T-helper 9 cell (primary cell): ENCODE measurements at places on chromosomes 1 and 21.

DNA sequence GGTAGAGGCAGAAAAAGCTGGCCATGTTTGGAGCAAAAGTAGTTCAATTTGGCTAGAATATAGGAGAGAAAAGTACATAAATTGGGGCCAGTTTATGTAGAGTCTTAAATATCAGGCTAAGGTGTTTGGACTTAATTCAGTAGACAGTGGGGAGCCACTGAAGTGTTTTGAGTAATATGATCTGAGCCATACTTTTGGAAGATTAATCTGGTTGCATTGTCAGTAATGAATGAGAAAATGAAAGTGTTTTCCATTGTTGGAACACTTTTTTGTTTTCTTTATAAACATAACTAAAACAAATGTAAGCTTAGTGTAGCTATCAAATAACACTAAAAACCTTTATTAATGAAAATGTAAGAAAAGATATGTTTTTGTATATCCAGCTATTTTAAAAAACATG lies 42.1 kb downstream of the POU2F1 start:
- no peak for DNase-seq

DNA sequence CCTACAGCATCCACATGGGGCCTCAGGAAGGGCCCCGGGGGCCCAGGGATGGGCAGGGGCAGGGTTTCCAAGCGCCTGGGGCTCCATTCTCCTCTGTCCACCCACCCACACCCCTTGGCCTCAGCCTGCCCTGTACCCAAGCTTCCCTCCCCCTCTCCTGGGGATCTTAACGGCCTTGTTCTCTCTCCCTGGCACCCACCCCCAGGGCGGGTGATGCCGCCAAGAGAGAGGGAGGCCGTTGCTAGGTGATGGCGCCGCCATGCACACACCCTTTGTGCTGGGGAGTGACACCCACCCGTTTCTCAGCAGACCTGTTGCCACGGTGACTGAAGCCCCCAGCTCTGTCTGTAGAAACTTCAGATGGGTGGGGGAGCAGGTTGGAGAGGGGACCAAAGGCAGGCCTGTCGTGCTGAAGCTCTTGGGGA lies 7.6 kb downstream of the GPR37L1 start:
- no peak for DNase-seq

DNA sequence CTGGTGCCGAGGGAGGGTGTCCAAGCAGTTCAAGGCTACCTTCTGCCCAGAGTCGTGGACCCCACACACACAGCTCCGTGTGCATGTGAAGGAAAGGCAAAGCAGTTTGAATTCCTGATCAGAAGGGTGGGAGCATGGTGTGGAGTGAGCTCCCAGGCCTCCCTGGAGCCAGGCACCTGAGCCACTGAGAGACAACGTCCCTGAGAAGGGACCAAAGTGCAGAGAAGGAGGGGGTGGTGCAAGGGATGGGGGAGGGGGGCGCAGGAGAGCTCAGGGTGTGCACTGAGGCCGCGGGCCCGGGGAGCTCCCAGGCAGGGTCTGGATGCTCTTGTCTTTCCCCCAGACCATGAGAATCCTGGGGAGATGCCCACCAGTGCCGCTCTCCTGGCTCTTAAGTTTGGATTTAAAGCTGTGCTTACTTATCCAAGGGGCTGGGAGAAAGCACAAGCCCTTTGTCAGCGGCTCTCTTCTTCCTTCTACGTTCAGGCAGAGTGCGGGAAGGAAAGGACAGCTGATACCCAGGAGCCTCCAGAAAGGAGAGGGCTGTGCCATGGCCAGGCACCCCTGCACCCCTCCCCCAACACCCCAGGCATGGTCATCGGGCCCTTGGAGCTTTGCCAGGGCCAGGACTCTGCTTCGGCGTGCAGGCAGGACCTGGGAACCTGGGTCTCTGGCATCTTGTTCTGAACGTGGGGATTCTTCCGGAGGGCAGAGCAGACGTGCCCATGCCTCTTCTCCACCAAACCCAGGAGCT lies 24.1 kb downstream of the ACTA1 start:
- no peak for DNase-seq

DNA sequence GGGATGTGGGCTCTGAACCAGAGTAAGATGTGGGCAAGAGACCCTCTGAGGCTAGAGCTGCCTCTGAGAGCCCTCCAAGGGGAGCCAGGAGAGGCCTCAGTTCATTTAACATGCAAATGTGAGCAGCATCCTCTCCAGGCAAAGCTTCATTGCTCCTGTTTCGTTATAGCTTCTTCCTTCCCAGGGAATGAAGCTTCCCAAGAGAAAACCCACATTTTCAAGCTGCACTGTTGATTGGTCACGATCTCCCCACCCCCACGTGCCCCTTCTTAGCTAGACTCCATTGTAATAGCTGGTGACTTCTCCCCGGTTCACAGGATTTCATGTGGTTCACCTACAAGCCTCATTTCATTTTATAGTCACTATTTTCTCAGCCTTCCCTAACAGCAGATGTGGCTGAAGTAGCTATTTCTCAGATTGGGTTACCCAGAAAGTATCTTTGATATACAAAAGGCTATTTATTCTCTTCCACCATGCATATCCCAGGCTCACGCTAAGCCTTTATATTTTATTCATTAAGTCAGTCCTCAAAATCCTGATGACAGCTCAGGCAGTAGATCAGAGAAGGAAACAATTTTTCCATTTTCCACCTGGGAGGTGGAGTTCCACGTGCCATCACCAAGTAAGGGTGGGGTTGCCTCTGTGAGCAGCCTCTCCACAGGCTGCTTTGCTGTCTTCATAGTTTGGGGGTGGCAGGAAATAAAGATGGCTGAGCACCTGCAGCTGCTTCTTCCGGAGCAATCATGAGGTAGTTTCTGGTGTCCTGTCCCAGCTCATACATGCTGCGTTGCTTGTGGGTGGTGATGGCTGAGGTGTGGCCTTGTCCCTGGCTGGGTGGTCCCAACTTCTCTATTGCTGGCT lies 178.3 kb upstream of the RAB4A start:
- DNase-seq, result no peak

GRCh38 chr1:2233997-2234761 lies 6.1 kb downstream of the SKI start:
- peak; percentile 72 for DNase-seq

- DNase-seq, result no peak
Measured at GRCh38 chr1:245263529-245264095, 108.8 kb downstream of the KIF26B start.
